Activated CD8-positive, alpha-beta T cell treated with anti-CD3 and anti-CD28 coated beads, Interleukin-2, amount 10 ng/mL, durations not matched to agents 7 days and 5 days (primary cell): ENCODE measurements at places on chromosomes 2 and 18. TPM values are rescaled to one million over a fixed set of nuclear protein-coding genes. Genes with fewer than 3 reads are reported as not detected.

Gene MC5R
- total RNA-seq: not detected

Gene VWC2L
- not detected for total RNA-seq

Gene ABCG8
- not detected for total RNA-seq

Gene TMX3
- total RNA-seq: 51.8 TPM

Gene HAAO
- total RNA-seq: 0.40 TPM

Gene MROH2A
- total RNA-seq: not detected

Gene DSEL
- 0.05 TPM for total RNA-seq
